ENCODE measurements at places on chromosomes 7 and 10.
A peak's percentile ranks its signal among the peaks of the same experiment; 100 is the strongest.

- no peak for DNase-seq
Measured at GRCh38 chr7:70498232-70498992, 633.5 kb upstream of the GALNT17 start.

- no peak for DNase-seq
Measured at GRCh38 chr10:35495521-35496119, 109.5 kb upstream of the GJD4 start.

DNA sequence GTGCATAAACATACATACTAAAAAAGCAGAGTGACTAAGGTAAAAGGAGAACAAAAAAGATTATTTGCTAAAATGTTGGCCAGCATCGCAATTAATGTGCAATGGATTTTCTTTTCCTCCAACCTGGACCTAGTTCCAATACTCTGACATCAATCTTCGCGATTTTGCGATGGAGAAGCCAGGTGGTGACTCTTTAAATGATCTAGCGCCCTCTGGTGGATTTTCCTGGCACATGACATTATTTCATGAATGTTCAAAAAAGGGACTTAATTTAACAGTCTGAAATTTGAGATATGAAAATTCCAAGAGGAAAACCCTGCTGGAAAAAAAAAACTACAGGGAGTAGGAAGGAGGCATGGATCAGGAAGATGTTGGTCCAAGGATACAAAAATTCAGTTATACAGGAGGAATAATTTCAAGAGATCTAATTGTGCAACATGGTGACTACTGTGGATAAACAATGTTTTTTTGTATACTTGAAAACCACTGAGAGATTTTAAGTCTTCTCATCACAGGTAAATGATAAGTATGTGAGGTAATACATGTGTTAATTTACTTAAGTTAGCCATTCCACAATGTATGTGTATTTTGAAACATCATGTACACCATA is 4.3 kb upstream of the KCNMA1 start:
- DNase-seq: peak; percentile 39

DNA sequence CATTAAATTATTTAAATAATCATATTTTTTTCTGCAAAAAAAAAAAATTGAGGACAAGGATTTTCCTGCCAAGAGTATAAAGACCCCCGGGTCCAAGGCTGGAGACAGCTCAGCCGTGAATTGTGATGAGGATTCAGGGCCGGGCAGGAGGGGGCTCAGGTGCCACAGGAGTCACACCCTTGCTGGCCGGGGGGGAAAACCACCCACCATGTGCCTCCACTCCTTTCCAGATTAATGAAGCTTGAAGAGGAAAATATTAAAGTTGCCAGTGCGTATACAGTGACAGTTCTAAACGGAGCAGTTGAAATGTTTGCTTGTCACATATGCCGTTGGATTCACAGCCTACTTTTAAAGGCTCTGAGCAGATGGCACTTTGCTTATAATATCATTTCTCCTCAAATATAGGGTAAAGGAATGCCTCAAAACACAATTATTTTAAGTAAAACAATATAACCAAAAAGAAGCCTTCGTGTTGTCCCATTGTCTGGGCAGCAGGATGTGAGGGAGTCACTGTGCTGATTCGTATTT is 49.6 kb downstream of the ADARB2 start:
- no peak for DNase-seq

GRCh38 chr7:90642978-90643377 is 46.9 kb downstream of the CDK14 start:
- no peak for DNase-seq

GRCh38 chr10:106996510-106996909 is 168.0 kb downstream of the SORCS1 start:
- no peak for DNase-seq

DNA sequence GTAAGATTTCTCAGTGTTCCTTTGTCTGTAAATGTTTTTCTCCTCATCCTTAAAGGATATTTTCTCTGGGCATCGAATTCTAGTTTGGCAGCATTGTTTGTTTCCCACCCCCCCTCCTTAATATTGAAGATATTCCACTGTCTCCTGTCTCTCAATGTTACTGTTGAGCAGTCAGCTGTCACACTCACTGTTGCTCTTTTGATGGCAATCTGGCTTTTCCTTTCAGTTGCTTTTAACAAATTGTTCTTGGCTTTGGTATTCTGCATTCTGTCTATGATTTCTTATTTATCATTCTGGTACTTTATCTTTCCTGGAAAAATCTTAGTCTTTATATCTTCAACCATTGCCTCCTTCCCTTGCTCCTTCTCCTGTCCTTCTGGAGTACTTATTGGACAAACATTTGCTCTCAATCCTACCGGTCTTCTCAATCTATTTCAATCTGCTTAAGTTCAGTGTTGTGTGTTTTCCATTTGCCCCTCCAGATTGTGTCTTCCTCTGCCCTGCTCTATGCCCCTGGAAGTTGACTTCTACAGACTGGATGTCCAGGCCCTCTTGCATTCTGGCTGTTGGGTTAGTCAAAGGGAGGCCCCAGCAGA is 9.3 kb upstream of the GTPBP4 start:
- no peak for DNase-seq

Data from CD4-positive, alpha-beta memory T cell (primary cell).